CD4-positive, alpha-beta memory T cell (primary cell): ENCODE measurements at places on chromosomes 12 and 14. TPM values are rescaled to one million over a fixed set of nuclear protein-coding genes. Genes with fewer than 3 reads are reported as not detected.

GRCh38 chr14:53793790-53794505, 162.7 kb downstream of the BMP4 start:
- no peak for DNase-seq

DNA sequence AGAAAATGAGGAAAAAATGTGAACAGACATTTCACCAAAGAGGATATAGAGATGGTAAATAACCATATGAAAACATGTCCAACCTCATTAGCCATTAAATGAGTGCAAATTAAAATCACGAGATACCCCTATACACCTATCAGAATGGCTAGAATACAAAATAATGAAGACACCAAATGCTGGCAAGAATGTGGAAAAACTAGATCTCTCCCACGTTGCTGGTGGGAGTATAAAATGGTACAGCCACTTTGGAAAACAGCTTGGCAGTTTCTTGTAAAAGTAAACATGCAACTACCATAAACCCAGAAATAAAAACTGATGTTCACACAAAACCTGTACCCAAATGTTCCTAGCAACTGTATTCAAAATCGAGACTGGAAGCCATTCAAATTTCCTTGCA, 38.3 kb upstream of the TCL1B start:
- DNase-seq = no peak

Gene AQP6
- total RNA-seq = not detected

Gene TIGAR
- 15.2 TPM for total RNA-seq

Gene PLEKHG7
- total RNA-seq = not detected

Gene RPS6KL1
- total RNA-seq = 2.9 TPM

Gene ANKS1B
- 0.28 TPM for total RNA-seq
